RWPE2 (cell line): ENCODE measurements at places on chromosomes 1 and 21.
A peak's percentile ranks its signal among the peaks of the same experiment; 100 is the strongest.

DNA sequence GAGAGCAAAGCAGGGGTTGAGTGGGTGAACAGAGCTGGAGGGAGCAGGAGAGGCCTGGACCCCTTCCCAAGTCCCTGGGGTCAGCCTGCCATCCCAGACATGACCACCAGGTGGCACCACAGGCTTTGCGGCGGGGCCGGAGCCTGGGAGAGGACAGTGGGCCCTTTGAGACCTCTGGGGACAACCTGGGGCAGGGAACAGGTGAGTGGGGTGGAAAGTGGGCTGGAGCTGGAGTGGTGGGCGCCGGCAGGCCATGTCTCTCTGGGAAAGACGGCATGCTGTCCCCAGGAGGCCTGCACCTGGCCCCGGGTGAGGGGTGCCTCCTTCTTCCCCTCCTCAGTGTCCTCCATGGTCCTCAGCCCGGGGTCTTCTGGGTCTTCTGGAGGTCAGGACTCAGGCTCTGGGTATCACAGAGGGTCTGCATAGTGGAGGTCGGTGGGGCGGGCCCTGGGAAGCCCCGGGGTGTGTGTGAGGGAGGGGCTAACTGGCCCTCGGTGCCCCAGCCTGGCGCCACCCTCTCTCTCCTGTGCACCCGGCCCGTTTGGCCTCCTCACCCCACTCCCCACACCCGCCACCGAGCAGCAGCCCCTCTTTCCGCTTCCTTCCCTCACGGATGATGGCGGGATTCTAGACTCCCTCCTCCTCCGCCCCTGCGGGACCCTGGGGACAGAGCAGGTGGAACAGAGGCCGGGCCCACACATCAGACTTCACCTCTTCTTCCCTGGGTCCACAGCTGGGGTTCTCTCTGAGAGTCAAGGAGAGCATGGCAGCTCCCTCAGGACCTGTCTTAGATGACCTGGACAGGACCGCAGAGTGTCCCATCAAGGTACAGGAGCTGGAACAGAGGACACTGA, 28.5 kb upstream of the PKP1 start:
- peak; percentile 54 for DNase-seq

DNA sequence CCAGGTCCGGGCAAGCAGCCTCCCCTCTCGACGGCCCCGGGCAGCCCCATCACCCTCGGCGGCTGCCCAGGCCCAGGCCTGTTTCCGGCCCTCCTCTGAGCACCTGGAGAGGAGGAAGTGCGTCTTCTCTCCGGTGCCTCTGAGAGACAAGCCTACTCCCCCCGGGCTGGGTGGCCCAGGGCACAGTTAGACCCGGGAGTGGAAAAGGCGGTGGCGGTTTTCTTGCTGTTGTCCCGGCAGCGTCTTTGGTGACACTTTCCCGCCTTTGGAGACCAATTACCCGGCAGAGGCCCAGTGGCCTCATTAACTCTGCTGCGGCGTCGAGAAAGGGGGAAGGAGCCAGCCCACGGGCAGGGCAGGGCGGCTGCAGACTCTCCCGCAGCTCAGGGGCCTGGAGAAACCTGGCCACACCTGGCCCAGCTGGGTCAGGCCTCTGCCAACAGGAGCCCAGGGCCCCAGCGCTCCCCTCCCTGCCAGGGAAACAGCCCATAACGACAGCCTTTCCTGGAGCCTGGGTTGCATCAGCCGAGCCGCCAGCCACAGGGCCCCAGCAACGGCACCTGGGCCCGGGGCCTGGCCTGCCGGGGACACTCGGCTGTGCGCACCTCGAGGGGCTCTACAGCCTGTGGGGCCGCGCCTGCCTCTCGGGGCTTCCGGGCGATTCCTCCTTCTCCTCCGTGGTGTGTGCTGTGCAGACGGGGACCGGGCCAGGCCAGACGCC, 28.4 kb upstream of the C1orf159 start:
- DNase-seq, result no peak

- no peak for DNase-seq
Observed at GRCh38 chr1:16091296-16091695, 17.8 kb upstream of the FAM131C start.

- no peak for DNase-seq
Observed at GRCh38 chr1:171219346-171220080, 28.8 kb upstream of the FMO1 start.

DNA sequence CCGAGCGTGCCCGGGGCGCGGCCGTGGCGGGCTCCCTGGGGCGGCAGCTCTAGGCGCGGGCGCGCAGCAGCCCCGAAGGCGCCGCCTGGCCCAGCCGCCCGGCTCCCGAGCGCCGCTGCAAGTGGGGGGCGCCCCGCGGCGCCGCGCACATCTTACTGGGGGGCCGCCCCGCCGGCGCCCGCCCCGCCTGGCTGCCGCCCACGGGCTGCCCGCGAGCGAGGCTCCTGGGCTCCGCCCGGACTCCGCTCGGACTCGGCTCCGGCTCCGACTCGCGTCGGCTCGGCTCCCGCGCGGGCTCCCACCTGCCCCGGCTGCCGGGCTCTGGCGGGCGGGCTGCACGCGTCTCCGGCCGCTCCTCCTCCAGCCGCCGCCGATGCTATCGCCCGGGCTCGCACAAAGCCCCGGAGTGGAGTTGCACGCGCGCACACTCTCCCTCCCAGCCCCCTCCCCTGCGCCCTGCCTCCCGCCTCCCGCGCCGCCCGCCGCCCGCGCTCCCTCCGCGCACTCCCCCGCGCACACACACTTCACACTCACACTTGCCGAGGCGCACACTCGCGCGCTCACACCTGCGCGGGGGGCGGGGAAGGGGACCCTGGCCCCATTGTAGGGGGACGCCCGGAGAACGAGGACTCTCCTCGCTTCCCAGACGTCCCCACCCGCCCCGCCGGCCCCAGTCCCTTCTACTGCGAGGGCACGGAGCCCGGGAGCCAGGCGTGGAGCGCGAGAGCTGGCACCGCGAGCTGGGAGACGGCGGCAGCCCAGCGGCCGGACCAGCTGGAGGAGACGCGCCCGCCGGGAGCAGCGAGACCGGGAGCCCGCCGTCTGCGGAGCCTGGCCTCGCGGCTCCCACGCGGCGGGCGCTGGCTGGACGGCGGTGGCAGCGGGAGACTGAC, at the start of gene GRIK3:
GRIK3 (minus strand) TSS at position 395 of the 893 bp plus-strand sequence. CDS start 407 bp downstream, outside the sequence.
- DNase-seq, result no peak

DNA sequence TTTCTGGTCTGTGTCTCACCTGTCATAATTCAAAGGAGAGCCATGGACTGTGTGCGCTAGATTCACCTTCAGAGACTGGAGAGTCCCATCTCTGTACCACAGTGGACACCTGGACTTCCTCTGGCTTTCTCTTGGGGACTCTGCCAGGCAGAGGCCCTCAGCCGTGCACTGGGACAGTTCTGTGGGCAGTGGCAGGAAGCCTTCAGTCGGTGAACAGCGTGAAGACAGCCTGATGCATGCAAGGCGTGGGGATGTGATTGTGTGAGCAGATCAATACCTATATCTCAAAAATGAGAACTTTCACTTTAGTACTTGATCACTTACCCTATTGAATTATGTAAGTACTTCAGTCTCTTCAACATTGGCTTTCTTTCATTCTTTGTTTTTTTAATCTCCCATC, 245.3 kb downstream of the DISC1 start:
- DNase-seq, result no peak

- no peak for DNase-seq
Observed at GRCh38 chr1:43774359-43774758, 67.0 kb downstream of the ST3GAL3 start.

DNA sequence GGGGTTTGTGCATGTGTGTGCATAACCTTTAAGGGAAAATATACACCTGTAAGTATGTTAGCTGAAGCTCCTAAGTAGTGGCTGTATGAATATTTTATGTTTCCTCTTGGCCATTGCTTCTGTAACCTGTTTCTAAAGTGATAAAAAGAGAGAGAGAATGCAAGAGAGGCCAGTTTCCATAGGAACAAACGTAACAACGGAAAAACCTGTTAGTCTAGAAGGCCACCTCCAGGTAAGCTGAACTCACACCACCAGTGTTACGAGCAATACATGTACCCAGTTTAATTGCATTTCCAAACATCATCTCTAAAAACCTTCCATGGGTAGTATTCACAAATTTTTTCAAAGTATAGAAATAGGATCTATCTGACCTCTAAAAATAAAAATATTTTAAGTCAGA, 63.1 kb downstream of the PLPPR4 start:
- no peak for DNase-seq

DNA sequence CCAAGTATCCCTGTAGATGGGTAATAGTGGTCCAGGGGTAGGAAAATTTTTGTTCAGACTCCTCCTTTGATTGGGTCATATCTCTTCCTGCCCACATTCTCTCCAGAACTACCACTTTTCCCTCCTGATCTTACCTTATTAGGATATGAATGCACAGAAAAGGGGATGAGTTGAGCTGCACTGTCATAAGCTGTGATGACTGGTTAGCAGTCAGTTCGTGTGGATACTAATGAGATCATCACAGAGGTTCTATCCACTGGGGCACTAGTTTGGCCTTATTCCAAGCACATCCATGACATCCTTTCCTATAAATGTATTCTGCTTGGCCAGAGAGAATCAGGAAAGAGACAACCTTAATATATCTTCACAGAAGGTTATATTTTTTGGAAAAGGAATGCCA, 22.1 kb upstream of the TBX15 start:
- no peak for DNase-seq

DNA sequence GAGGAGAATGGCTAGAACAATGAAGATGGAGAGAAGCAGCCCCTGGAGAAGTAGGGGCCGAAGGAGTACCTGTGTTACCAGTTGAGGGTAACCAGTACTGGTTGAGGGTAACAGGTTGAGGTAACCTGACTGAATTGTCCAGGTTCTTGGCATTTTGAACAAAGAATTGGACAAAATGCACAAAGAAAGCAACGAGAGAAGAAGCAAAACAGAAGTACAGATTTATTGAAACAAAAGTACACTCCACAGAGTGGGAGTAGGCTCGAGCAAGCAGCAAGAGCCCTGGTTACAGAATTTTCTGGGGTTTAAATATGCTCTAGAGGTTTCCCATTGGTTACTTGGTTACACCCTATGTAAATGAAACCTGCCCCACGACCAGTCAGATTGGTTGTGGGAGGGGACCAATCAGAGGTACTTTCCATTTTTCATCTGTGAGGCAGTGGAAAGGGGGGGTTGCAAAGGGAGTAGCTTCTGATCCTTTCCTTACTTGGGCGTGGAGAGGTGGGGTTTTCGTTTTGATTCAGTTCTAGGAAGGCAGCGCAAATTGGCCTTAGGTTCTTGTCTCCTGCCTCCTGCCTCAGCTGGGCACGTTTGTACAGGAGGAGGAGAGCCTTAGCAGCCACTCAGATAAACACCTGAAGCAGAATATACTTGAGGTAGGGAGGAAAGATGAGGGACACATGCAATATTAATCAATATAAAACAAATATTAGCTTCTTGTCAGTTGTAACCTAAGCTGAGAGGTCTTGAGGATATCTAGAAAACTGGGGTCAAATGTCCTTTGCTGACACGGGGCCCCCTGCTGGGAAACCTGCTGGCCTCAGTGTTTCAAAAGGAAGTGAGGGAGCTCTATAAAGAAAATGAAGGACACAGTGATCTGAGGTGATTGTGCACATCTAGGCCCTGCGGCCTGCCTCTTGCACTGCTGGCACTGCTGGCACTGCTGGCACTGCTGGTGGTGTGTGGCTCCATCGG, 14.3 kb upstream of the LSM10 start:
- no peak for DNase-seq

GRCh38 chr1:108657356-108658080, 3.4 kb downstream of the HENMT1 start:
- no peak for DNase-seq

DNA sequence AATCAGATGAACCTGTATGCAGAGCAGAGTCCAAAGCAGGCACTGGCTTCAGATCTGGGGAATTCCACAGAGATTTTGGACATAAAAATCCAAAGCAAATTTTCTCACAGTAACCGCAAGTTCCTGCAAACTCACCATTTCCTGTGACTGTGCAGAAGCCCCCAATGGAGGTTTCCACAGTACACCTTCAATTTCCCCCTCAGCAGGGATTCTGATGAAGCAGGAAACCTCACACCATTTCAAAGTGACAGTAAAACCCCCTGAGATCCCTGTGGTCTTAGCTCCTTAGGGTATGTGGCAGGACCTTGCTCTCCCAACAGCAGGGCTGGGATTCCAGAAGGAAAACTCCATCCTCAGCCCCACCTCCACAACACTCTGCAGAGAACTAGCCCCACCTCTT, 6.0 kb upstream of the TGFBR3 start:
- no peak for DNase-seq

GRCh38 chr1:78408810-78409209, 82.0 kb upstream of the PTGFR start:
- no peak for DNase-seq

DNA sequence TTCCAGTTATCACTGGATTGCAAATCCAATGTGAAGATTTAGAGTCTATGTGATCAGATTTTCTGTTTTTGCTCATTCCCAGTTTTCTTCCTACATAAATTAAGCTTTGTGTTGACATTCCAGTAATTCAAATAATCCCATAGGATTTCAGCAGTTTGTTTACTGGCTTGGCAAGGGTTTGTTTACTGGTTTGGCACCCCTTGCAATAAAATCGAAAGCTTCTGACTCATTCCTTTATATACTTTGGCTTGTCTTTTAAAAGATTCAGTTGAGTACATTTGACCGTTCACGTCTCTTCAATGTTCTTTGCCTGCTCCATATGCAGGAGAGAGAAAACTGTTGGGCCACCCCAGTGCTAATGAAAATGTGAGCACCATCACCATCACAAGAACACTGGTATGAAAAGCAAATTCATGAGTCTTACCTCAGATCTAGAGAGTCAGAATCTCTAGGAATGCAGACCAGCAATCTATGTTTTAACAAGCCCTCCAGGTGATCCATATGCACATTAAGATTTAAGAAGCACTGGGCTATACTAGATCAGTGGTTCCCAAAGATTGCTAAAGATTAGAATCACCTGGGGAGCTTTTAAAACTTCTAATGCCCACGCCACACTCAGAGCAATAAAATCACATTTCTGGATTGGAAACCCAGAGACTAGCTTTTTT, 32.8 kb downstream of the ZC3H11B start:
- DNase-seq, result no peak

DNA sequence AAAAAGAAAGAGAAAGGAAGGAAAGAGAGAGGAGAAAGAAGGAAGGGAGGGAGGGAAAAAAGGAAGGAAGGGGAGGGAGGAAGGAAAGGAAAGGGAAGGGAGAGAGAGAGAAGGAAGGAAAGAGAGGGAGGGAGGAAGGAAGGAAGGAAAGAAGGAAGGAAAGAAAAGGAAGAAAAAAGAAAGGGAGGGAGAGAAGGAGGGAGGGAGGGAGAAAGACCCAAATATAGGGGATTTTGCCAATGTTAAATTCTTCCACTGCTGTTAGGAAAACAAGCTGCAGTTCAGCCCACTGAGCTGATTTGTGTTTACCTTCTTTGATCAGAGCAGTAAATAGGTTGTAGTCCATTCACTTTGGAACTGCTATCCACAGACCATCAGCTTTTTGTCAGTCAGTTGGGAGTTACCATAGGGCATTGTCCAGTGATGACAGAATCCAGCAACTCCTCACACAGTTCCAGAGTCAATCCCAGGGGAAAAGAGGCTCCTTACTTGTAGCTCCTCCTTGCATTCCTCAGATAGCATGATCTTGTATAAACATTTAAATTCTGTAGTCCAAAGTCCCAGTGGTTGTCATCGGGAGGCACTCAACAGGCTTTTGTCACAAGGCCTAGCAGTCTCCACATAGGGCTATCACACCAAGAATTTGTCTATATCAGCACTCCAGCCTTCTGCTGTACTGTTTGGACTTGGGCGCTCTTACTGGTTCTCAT, 13.5 kb upstream of the PPP1R8 start:
- DNase-seq, result no peak
